ENCODE measurements at places on chromosomes 1 and 21. TPM values are rescaled to one million over a fixed set of nuclear protein-coding genes. Genes with fewer than 3 reads are reported as not detected.

GRCh38 chr21:39388038-39388810 lies 39.3 kb upstream of the HMGN1 start:
- H3K27me3 ChIP-seq = no peaks in the 10 kb centered on the region
- peaks cover 11% of the 10 kb centered on the region for H3K4me1 ChIP-seq
- H3K27ac ChIP-seq = peak overlapping the region; percentile 1
- peaks cover 14% of the 10 kb centered on the region for H3K36me3 ChIP-seq

GRCh38 chr1:119209596-119210295 lies 69.3 kb upstream of the WARS2 start:
- no peak overlapping the region for H3K27ac ChIP-seq
- H3K27me3 ChIP-seq = no peaks in the 10 kb centered on the region
- H3K4me1 ChIP-seq = no peaks in the 10 kb centered on the region
- no peak for DNase-seq

GRCh38 chr1:39238476-39238875 lies 34.0 kb downstream of the MACF1 start:
- no peaks in the 10 kb centered on the region for H3K4me1 ChIP-seq
- H3K27me3 ChIP-seq = no peaks in the 10 kb centered on the region
- no peak overlapping the region for H3K4me3 ChIP-seq
- no peak for DNase-seq
- no peaks in the 10 kb centered on the region for H3K36me3 ChIP-seq
- no peak overlapping the region for H3K27ac ChIP-seq

- H3K27ac ChIP-seq = no peak overlapping the region
- no peaks in the 10 kb centered on the region for H3K27me3 ChIP-seq
- no peaks in the 10 kb centered on the region for H3K4me1 ChIP-seq
- no peak for DNase-seq
Observed at GRCh38 chr1:50292276-50292675, 131.0 kb downstream of the DMRTA2 start.

The SPRR2F gene
- not detected for total RNA-seq

- no peaks in the 10 kb centered on the region for H3K4me1 ChIP-seq
- no peaks in the 10 kb centered on the region for H3K36me3 ChIP-seq
- no peak overlapping the region for H3K27ac ChIP-seq
- H3K4me3 ChIP-seq = no peak overlapping the region
- H3K27me3 ChIP-seq = no peaks in the 10 kb centered on the region
- no peak for DNase-seq
Observed at GRCh38 chr1:118788463-118788862, 199.7 kb downstream of the TBX15 start.

- H3K4me3 ChIP-seq = no peak overlapping the region
- no peak overlapping the region for H3K27ac ChIP-seq
- H3K27me3 ChIP-seq = no peaks in the 10 kb centered on the region
- DNase-seq = no peak
- H3K4me1 ChIP-seq = no peaks in the 10 kb centered on the region
Observed at GRCh38 chr1:229203030-229203751, 67.7 kb upstream of the RAB4A start.

The CFAP410 gene
- 16.0 TPM for total RNA-seq

DNA sequence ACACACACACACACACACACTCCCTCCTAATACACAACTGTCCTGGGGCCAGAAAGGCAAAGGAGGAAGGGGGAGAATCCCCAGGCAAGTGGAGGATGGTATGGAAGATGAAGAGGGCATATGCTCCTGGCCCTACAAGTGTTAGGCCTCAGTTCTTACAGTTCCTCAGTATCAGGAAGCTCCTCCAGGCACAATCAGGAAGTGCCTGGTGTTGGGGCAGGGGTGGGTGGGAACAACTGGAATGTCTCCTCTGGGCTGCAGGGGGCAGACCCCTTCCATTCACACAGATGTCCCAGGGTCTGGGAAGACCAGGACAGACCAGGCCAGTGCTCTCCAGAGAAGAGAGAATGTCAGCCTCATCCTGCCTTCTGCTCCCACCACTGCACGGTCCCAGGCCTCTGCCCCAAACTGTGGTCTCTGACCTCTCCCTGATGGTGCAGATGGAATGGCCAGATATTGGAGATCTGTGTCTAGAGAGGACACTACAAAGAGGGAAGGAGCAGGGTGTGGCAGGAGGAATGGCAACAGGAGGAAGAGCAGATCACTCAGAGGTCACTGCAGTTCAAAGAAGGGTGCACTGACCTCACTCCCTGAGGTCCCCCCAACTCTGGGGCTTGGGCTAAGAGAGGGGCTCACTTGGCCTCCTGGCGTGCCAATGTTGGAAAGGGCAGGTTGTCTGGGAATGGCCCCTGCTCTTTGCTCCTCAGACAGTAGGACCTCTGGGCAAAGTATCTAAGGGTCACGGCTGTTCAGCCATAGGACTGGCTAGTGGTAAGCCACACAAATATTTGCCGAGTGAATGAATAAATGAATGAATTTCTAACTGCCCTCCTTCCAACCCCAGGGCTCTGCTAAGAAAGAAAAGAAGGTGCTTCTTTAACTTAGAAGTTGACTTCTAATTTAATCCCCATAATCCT lies 2.5 kb upstream of the DENND2D start:
- peaks cover 41% of the 10 kb centered on the region for H3K4me1 ChIP-seq
- no peaks in the 10 kb centered on the region for H3K36me3 ChIP-seq
- H3K27me3 ChIP-seq = no peaks in the 10 kb centered on the region
- peak overlapping the region; percentile 95 for H3K27ac ChIP-seq
- peak overlapping the region; percentile 70 for H3K4me3 ChIP-seq

The ELAVL4 gene
- 1.4 TPM for total RNA-seq

Measured in pancreas (tissue), 10 donors.